ENCODE measurements at places on chromosomes 13 and 19.

GRCh38 chr13:94602467-94602866 lies 810 bp downstream of the GPR180 start:
- DNase-seq = no peak

- DNase-seq = no peak
Observed at GRCh38 chr13:32150239-32150638, 118.7 kb downstream of the FRY start.

- DNase-seq = no peak
Observed at GRCh38 chr13:114096811-114097211, 35.6 kb downstream of the RASA3 start.

DNA sequence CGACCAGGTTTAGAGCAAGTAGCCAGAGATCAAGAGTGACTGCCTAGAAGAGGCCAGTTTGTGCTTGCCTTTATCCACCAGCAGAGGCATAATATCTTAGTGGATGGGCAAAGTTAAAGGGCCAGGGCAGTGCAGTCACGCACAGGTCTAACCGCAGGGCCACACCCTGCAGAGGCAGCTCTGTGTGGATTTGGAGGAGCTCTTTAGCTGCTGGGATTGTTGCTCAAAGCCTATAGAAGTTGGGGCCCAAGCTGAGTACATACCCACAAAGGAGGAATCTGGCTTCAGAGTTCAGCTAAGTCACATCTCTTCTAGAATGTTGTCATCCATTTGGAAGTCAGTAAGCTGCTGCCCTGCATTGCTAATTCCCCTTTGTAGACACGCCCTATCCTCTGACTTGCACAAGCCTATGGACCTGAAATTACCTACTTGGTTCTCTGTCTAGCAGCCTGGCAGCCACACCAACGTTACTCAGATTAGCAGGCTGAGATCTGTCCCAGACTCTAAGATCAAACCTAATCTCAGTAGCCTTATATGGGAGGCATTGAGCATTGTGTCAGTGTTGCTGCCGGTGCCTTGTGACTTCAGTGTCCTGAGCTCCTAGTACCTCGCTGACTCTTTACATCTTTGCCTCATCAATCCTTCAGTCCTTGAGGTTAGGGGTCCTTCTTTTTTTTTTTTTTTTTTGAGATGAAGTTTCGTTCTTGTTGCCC lies 102.9 kb upstream of the STARD13 start:
- DNase-seq = no peak

- no peak for DNase-seq
Observed at GRCh38 chr13:29535663-29536655, 59.5 kb downstream of the SLC7A1 start.

GRCh38 chr13:25351404-25351803 lies 20.4 kb upstream of the ATP8A2 start:
- no peak for DNase-seq

DNA sequence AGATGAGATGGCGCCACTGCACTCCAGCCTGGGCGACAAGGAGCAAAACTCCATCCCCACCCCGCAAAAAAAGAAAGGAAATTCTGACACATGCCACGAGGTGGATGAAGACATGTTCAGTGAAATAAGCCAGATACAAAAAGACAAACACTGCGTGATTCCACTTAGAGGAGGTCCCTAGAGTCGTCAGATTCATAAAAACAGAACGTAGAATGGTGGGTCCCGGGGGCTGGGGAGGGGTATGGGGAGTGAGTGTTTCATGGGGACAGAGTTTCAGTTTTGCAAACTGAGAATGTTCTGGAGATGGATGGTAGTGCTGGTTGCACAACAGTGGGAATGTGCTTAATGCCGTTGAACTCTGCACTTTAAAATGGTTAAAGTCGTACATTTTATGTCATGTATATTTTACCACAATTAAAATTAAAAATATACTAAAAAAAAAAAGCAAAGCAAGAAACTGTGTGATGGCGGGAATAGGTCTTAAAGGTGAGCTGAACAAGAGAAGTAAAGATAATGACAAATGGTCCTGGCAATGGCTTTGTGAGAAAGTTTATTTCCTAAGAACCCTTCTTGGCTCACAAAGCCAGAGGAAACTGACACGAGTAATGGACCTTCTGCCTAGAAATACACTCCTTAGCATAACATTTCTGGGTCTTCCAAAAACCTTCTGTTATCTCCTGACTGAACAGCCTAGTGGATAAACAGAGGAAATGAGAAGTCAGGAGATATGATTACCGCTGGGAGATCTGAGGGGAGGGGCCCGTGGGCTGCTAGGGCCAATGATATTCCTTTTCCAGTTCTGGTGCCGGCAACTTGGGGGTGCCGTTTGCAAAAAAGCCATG lies 4.2 kb upstream of the SPC24 start:
- no peak for DNase-seq

GRCh38 chr13:26601669-26602068 lies 44.2 kb downstream of the WASF3 start:
- no peak for DNase-seq

DNA sequence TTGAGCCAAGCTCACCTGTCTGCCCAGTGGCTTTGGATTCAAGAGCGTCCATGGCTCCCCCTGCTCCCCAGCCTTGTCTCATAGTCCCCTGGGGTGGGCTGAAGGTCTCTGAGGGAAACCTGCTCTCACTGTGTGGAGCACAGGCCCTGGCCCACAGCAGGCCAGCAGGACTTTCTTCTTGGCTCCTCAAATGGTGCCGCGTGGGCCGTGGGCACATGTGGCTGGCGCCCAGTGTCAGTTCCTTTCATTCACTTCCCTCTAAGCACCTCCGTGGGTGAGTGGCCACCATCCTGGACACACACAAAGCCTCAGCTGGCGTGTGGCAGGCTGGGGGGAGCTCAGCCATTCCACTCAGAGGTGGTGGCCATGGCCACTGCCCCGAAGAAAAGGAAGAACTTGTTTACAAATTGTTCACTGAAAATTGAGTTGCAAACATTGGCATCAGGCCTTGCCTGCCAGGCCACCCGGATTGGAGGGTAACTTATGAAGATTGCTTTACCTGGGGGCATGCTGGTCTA lies 53.1 kb downstream of the C1QTNF9 start:
- no peak for DNase-seq

DNA sequence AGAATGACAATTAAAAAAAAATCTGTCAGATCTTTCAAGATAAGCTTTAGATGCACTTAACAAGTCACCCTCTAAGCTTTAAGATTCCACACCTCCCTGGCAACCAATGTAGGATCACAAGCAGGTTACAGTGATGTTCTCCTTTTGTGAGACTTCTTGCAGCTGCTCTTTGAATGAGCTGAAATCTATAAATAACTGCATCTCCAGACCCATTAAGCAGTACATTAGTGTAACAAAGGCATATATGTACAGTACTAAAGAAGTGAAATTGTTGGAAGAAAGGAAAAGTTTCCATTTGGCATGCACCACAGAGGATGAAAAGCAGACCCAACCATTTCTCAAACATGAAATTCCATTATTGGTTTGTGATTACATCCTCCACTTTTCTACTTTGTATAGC lies 364.7 kb downstream of the ENOX1 start:
- DNase-seq = no peak

DNA sequence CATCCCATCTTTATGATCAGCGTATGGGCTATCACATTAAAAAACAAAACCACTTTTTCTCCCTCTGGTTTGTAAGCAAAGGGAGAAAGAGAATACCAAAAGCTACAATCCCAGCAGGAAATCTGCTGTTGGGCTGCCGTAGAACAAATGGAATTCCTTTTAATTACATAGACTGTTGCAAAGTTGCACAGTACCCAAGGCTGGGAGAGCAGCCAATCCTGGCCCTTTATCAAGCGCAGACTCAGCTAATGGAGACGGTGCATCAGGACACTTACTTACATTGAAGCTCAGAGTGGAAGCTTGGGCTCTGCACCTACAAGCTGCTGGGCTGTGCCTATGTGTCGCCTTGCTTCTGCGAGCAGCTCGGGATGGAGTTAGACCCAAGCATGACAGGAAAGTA lies 15.2 kb downstream of the CCNA1 start:
- no peak for DNase-seq

DNA sequence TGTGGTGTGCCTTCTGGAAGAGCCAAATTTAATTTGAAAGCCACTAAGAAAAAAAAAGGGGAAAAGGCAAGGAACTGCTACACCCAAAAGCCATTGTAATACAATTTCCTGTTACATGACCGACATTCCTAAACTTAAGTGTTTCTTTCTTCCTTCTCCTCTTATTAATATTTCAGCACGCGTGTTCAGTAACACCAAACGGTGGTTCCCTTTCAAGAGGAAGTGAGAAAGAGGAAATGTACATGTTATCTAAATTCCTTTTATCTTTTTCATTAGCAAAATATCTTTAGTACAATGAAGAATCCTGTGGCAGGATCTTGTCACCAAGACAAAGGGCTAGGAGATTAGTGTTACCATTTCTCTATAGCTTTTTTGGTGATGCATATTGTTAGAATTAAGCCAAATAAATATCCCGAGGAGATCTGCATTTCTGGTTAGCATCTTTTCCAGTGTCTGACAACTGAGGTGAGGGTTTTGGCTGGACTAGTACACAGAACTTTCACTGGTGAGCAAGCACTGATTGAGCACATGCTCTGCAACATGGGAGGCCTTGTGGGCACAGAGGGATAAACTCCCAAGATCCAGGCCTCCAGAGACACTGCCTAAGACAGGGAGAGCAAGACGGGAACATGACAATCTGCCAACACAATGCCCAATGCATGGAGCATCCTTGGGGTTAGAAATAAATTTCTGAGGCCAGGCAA lies 22.1 kb downstream of the LATS2 start:
- no peak for DNase-seq

DNA sequence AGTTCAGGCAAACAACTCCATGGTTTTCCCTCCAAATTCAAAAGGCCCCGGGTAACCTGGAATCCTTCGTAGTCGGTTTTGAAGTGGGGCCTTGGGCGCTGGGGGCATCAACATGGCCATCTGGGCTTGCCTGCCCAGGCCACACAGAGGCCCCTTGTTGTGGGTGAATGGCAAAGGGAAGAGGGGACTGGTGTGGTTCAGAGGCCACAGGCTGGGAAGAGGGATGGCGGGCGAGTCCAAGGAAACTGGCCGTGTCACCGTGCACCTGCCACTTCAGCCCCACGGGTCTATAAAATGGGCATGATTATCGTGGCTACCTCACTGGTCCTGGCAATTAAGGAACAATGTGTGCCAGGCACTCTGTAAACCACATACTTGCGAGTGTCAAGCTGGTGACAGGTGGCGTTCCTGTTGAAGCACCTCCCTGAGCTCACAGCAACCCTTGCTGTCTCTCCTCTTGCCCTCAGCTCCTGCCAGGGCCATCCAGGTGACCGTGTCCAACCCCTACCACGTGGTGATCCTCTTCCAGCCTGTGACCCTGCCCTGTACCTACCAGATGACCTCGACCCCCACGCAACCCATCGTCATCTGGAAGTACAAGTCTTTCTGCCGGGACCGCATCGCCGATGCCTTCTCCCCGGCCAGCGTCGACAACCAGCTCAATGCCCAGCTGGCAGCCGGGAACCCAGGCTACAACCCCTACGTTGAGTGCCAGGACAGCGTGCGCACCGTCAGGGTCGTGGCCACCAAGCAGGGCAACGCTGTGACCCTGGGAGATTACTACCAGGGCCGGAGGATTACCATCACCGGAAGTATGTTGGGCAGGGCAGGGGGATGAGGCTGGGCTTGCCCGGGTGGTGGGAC lies 1.3 kb downstream of the LSR start:
- no peak for DNase-seq

All from NCI-H1436 treated with DMSO at 0.1 percent for 48 hours (cell line).